Natural killer cell (primary cell): ENCODE measurements at places on chromosomes 16 and 17. TPM values are rescaled to one million over a fixed set of nuclear protein-coding genes. Genes with fewer than 3 reads are reported as not detected.

Gene EVI2B
- 89.6 TPM for total RNA-seq

Gene EPN2
- 4.9 TPM for total RNA-seq

Gene HSD11B2
- not detected for total RNA-seq

Gene TBC1D3H
- not detected for total RNA-seq

Gene CHST6
- not detected for total RNA-seq

Gene PIRT
- not detected for total RNA-seq

Gene PRR35
- total RNA-seq, result not detected

Gene TLCD2
- total RNA-seq, result 0.28 TPM

GRCh38 chr17:42087736-42088705 lies 10.3 kb downstream of the ZNF385C start:
- H3K4me3 ChIP-seq, result no peak overlapping the region
- H3K27ac ChIP-seq, result no peak overlapping the region

DNA sequence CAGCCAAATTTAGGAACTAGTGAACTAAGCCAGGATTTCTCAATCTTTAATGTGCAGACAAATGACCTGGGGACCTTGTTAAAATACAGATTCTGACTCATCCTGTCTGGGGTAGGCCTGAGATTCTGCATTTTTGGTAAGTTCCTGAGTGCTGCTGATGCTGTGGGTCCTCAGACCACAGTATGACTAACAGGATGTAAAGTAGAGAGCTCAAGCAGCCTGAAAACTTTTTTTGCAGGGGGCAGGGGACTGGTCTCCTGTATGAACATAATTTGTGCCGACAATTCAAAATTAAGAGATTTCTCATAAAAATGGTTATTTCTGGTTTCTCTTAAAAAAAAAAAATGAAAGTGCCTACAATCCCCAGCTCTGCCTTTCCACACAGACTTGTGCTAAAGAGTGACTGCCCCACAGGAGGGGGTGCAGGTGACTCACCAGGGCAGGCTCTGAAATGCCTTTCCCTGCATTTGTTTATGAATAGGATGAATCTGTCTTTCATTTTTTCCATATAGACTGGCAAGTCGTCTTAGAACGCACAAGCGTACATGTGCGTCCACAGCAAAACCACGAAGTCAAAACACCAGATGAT lies 271.5 kb downstream of the PHKB start:
- no peak for DNase-seq
- no peak overlapping the region for H3K27ac ChIP-seq
- no peaks in the 10 kb centered on the region for H3K4me1 ChIP-seq

DNA sequence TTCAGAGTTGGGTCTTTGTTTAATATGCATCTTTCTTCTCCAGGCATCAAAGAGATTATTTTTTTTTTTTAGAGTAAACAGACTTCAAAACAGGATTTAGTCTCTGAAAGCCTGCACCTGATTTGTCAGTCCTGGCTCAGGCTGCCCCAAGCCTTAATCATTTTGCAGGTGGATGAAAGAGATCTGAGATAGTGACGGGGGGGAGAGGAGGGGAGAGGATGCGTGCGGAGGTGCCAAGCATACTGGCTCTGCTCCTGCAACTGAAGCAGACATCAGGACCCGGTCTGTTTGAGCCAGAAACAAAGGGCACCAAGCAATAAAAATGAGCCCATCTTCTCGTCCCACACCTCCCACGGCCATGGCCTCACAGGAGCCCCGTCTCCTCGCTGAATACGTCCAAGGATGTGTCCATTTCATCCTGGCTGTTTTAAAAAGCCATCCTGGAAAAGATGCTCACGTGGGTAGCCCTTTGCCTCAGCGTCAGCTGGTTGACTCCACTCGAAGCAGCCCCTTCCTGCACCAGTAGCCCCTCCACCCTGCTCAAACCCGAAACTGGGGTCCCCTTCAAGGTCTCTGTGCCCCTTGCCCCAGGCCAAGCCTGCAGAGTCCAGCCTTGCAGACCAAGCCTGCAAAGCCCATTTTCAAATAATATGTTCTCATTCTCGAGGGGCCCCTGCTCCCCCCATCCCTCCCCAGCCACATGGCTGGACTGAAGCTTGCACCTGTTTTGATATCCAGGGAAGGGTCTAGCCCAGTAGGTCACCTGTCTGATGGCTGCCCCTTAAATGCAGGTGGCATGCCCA lies 84.8 kb upstream of the TNRC6C start:
- peak; percentile 68 for DNase-seq
- H3K4me1 ChIP-seq, result peaks cover 84% of the 10 kb centered on the region
- H3K27me3 ChIP-seq, result no peaks in the 10 kb centered on the region
- no peak overlapping the region for H3K27ac ChIP-seq

GRCh38 chr16:58515871-58516767 lies 802 bp downstream of the SETD6 start:
- H3K36me3 ChIP-seq, result peaks cover 34% of the 10 kb centered on the region
- peak; percentile 69 for DNase-seq
- no peaks in the 10 kb centered on the region for H3K27me3 ChIP-seq
- H3K4me3 ChIP-seq, result peak overlapping the region; percentile 54

DNA sequence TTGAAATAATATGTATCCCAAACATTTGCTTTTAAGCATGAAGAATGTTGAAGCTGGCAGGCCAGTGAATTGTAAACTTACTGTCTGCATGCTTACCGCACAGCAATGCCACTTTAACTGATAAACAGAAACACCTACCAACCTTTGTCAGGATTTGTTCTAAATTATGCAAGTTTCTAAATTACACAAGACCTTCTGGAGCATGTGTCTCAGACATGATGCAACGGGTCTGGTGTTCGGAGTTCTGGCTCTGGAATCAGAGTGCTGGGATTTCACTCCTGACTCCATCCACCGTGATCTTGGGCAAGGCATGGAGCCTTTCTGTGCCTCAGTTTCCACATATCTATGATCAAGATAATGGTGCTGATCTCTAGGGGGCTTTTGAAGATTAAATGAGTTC lies 111.2 kb downstream of the CCT6B start:
- no peak for DNase-seq
- H3K4me1 ChIP-seq, result no peaks in the 10 kb centered on the region
- H3K36me3 ChIP-seq, result no peaks in the 10 kb centered on the region
- no peak overlapping the region for H3K4me3 ChIP-seq
- no peak overlapping the region for H3K27ac ChIP-seq

- H3K27me3 ChIP-seq, result no peaks in the 10 kb centered on the region
- DNase-seq, result no peak
- H3K36me3 ChIP-seq, result peaks cover 31% of the 10 kb centered on the region
- H3K4me1 ChIP-seq, result no peaks in the 10 kb centered on the region
- no peak overlapping the region for H3K27ac ChIP-seq
These were observed 24.9 kb downstream of the FBXO31 start for GRCh38 chr16:87358696-87359095.

DNA sequence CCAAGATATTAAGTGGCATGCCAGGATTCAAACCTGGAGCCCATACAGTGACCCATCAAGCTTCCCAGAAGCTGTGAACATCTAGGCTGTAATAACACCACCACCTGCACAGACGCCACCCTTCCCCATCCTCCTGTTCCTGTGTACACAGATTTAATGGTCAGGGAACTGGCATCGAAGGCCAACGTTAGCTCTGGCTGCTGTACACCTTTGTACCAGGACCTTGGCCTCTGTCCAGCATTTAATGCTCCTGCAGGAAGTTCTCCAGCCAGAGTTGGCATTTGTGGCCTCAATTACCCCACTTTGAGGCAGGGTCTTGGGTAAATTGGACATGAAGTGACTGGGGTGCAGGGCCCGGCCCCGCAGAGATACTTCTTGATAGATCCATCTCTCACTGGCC lies 49.3 kb downstream of the SCNN1B start:
- DNase-seq, result no peak
- H3K36me3 ChIP-seq, result no peaks in the 10 kb centered on the region
- no peak overlapping the region for H3K27ac ChIP-seq
- no peaks in the 10 kb centered on the region for H3K27me3 ChIP-seq

DNA sequence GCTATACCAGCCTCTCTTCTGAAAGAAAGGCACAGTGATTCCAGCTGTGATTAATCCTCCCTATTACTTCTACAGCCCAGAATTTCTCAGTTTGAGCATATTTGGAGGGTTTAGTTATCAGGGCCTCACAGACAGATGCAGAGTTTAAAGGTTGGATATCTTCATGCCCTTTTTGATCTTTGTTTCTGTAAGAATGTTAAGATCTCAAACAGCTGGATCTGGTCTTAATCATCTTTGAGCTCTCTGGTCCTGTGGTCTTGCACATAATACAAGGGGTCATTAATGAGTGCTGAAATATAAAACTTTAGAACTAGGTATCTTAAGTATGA lies 9.1 kb upstream of the ARL2BP start:
- H3K27ac ChIP-seq, result no peak overlapping the region
- H3K4me1 ChIP-seq, result no peaks in the 10 kb centered on the region
- no peak overlapping the region for H3K4me3 ChIP-seq
- DNase-seq, result no peak
- peaks cover 56% of the 10 kb centered on the region for H3K36me3 ChIP-seq
- no peaks in the 10 kb centered on the region for H3K27me3 ChIP-seq

DNA sequence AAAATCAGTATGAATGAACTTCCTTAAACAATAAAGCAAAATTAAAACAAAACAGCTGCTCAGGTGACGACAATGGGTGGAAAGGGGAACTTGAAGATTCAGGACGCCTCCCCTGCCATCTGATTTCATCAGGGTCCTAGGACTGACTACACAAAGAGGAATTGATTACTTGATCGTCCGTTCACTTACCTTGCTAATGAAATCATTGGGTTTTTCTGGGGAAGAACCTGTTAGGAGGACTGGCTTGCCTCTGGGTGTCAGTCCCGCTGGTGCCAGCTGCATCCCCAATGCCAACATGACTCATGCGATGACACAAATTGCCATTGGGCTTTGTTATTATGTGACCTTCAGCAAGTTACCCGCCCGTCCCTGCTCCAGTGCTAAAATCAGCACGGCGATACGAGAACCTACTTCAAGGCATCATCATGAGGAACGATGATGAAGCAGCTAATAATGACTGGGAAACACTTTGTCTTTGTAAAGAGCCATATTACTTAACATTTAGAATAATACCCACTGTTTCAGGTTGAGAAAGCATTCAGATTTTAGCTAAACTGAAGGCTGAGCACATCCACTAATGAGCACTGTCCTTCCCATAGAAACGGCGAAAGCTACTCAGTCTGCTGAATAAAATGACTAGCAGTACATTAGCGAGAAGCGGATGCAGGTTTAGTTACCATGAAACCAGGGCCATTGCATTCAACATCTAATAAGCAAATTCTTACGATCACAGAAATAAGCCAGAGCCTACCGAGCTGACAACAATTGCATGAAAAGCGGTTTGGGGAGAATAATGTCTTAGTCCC lies 139.4 kb downstream of the ZFHX3 start:
- no peaks in the 10 kb centered on the region for H3K27me3 ChIP-seq
- no peak overlapping the region for H3K4me3 ChIP-seq
- DNase-seq, result no peak
- no peaks in the 10 kb centered on the region for H3K4me1 ChIP-seq
- no peak overlapping the region for H3K27ac ChIP-seq

- DNase-seq, result no peak
- H3K4me3 ChIP-seq, result no peak overlapping the region
- no peak overlapping the region for H3K27ac ChIP-seq
- peaks cover 16% of the 10 kb centered on the region for H3K4me1 ChIP-seq
- no peaks in the 10 kb centered on the region for H3K27me3 ChIP-seq
These were observed 11.6 kb upstream of the DPEP1 start for GRCh38 chr16:89601906-89602272.

DNA sequence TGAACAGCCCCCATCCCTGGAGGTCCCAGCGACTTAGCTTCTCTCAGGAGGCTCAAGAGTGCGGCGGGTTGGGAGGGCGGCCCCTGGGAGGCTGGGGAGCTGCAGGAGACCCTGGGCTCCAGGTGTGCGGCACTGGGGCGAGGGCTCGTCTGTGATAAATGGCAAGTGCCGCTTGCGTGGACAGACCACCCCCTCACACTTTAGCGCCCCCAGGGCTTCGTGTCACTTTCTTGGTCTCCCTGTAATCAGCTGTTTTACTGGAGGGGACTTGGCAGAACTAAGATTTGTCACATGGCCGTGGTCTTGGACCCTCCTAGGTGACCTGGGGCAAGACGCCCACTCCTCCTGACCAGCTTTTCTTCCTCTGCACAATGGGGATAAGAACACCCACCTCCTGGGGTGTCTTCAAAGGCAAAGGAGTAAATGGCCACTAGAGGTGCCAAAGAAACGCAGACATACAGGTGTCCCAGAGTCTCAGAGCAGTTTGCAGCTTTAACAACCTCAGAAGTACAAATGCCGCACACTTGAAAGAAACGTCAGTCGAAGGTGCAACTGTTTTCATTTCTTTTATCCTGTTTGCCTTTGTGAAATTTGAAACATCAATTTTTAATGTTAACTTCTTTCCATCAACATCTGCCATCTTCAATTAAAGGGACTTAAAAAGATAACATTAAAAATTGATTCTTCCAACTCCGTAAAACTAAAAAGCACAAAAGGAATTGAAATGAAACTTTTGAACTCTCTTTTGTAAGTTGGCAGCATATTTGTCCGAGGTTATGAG lies 946 bp downstream of the OSGIN1 start:
- H3K36me3 ChIP-seq, result no peaks in the 10 kb centered on the region
- H3K27ac ChIP-seq, result no peak overlapping the region
- peaks cover 7% of the 10 kb centered on the region for H3K27me3 ChIP-seq
- H3K4me1 ChIP-seq, result peaks cover 18% of the 10 kb centered on the region
- DNase-seq, result peak; percentile 41

- H3K27ac ChIP-seq, result peak overlapping the region; percentile 99
- H3K27me3 ChIP-seq, result no peaks in the 10 kb centered on the region
- H3K36me3 ChIP-seq, result peaks cover 23% of the 10 kb centered on the region
- peak overlapping the region; percentile 76 for H3K4me3 ChIP-seq
These were observed 1.8 kb downstream of the CYLD start for GRCh38 chr16:50743581-50744225.

GRCh38 chr17:46148247-46148646 lies 45.0 kb downstream of the KANSL1 start:
- no peaks in the 10 kb centered on the region for H3K27me3 ChIP-seq
- peaks cover 33% of the 10 kb centered on the region for H3K4me1 ChIP-seq
- DNase-seq, result no peak
- H3K36me3 ChIP-seq, result no peaks in the 10 kb centered on the region
- peak overlapping the region; percentile 8 for H3K27ac ChIP-seq
- no peak overlapping the region for H3K4me3 ChIP-seq

GRCh38 chr17:4229627-4230541 lies 33.9 kb downstream of the ANKFY1 start:
- peaks cover 42% of the 10 kb centered on the region for H3K36me3 ChIP-seq
- no peak overlapping the region for H3K4me3 ChIP-seq
- DNase-seq, result no peak
- H3K27ac ChIP-seq, result no peak overlapping the region
- H3K27me3 ChIP-seq, result no peaks in the 10 kb centered on the region
- peaks cover 5% of the 10 kb centered on the region for H3K4me1 ChIP-seq

DNA sequence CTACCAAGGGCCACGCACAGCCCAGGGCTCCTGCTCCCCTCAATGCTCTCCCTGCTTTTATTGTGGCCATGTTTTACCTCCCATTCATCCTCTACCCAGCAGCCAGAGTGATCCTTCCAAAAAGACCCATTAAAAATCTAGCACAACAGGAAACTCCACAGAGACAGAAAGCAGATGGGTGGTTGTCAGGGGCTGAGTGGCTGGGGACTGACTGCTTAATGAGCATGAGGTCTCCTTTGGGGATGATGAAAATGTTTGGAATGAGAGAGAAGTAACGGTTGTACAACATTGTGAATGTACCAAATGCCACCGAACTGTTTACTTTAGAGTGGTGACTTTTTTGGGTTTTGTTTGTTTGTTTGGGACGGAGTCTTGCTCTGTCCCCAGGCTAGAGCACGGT lies 107.4 kb downstream of the GAS7 start:
- H3K36me3 ChIP-seq, result peaks cover 3% of the 10 kb centered on the region
- H3K27ac ChIP-seq, result no peak overlapping the region
- no peaks in the 10 kb centered on the region for H3K27me3 ChIP-seq
- H3K4me3 ChIP-seq, result no peak overlapping the region
- H3K4me1 ChIP-seq, result peaks cover 19% of the 10 kb centered on the region

GRCh38 chr16:89031715-89032659 lies 55.0 kb upstream of the CBFA2T3 start:
- no peaks in the 10 kb centered on the region for H3K36me3 ChIP-seq
- H3K4me3 ChIP-seq, result no peak overlapping the region
- DNase-seq, result no peak
- H3K4me1 ChIP-seq, result peaks cover 18% of the 10 kb centered on the region
- H3K27me3 ChIP-seq, result peaks cover 2% of the 10 kb centered on the region
